NCI-H2081 (cell line): ENCODE measurements at places on chromosomes 1 and 21.
A peak's percentile ranks its signal among the peaks of the same experiment; 100 is the strongest.

GRCh38 chr1:52386458-52386857 is 17.8 kb downstream of the ORC1 start:
- DNase-seq, result no peak

DNA sequence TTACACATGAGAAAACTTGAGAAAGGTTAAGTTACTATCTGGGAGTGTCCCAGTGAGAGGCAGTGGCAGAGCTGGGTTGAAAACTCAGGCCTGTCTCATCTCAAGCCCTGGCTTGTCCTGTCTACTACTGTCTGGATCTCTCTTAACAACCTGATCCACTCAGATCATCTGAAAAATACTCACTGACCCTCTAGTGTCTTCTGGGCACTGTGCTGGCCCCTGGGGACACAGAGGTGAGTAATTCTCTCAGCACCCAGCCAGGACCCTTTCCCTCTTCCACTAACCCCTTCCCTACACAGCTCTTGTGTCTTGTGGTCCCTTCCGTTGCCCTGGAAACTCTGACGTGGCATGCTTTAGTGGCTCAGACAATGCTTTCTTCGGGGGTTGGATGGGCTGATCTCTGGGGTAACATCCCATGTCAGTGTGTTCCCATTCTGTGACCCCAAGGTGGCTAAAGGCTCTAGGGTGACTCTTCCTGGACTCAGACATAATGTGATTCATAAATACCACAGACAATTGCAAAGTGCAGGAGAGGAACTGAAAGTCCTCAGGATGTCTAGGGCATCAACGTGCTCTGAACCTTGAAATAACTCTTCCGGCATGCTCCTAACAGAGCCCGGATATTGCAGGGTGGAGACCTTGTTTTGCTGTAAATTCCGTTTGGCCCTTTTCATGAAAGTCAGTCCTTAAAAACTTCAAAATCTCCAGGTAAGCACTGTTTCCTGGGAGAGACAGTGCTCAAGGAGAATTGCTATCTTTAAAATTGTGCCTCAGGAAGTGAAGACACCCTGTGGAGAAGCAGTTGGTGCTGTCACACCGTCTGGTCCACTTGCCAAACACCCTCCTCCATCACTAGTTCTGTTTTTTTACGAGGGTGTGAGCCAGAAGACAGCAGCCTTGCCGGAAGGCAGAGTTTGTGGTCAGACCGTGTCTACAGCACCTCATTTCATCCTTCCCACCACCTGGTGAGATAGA is 4.0 kb downstream of the SHISAL2A start:
- DNase-seq, result no peak

DNA sequence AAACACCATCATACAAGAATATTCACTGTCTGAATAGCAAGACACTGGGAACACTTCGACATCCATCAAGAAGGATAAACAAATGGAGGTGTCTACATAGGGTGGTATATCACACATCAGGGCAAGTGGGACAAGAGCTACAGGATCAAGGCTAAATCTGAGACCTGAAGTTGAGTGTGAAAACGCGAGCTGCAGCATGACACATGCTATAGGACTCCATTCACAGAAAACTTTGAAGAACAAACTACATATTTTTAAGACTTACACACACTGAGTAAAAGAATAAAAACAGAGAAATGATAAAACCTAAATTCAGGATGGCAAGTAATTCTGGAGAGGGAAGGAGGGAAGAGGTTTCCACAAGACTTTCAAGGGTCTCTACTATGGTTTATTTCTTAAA is 2.1 kb downstream of the TTC39A start:
- no peak for DNase-seq

DNA sequence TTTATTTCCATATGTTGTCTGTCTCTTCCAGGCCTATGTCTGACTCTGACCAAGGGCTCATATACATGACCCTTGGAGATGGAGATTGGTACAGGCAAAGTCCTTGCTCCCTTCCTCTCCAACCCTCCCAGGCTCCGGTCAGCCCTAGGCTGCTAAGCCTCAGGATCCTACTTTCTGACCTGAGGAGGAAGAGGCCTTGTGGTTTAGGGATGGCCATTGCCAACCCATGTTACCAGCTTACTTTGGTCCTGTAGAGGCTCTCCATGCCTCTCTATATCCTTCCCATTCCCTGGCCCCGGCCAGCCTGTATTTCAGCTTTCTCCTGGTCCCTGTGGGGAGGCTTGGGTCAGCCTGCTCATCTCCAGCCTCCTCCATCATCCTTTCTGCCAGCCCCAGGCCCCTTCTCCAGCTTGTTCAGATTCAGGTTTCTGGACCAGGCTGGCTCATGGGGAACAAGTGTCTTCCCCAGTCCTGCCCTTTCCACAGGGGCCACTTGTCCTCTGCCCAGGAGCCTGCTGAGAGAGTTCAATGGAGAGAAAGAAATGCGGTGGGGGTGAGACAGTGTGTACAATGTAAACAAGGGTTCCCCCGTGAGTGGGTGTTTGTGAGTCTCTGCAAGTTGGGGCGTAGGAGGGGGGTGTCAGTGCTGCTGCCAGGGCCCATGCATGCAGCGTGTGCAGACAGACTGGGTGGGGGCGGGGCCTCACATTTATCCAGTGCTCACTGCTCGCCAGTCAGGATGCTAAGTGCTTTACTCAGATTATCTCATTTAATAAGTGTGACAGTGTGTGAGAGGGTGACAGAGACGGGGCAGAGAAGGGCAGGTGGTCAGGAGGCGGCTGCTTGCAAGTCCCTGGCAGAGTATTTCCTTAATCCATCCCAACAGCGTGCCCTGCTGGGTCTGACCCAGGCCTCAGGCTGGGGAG is 31.3 kb upstream of the FOXO6 start:
- no peak for DNase-seq

GRCh38 chr1:44238660-44239059 is 25.4 kb downstream of the DMAP1 start:
- no peak for DNase-seq

GRCh38 chr1:29824025-29824424 is 587.7 kb downstream of the PTPRU start:
- no peak for DNase-seq

DNA sequence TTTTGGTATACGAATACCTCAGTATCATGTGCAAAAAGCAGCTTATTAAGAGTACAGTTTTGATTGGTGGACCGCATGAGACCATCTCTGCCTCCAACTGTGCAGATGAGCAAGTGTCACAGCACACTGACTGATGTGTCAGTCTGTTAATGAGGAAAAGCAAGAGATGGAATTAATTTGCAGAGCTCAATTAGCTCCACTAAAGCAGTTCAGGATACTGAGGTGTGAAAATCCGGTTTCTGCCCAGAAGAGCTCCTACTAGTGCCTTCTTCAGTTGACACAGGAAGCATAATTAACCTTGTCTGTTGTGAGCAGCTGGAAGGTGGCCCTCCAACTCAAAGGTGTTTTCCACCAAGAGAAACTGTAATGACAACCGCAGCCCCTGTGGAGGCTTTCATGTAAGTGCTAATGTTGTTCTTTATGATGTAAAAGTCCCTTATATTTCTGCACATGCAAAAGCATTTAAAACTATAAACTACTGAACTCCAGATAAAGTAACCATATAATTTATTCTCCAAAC is 44.3 kb downstream of the PCNX2 start:
- no peak for DNase-seq

- DNase-seq, result no peak
Measured at GRCh38 chr1:41462680-41463004, 21.8 kb downstream of the EDN2 start.

DNA sequence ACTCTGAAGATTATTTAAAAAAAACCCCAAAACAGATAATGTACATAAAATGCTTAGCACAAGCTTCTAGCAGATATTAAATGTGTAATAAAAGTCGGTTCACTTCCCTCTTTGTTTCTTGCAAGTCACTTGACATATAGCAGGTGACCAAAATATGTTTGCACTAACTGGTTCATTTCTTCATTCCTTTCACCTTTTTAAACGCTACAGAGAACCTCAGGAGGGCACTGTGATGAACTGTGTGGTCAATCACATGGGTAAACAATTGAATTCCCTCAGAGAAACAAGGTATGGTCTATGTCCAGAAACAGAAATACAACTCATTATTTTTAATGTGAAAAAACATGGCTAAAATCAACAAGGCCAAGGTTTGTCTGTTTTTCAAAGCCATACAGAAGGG is 51.3 kb upstream of the BCL10 start:
- no peak for DNase-seq

GRCh38 chr1:240356568-240356967 is 255.4 kb downstream of the GREM2 start:
- DNase-seq, result no peak

GRCh38 chr1:97877307-97877706 is 43.5 kb downstream of the DPYD start:
- no peak for DNase-seq

GRCh38 chr1:25683731-25684130 is 67.1 kb downstream of the MAN1C1 start:
- no peak for DNase-seq

DNA sequence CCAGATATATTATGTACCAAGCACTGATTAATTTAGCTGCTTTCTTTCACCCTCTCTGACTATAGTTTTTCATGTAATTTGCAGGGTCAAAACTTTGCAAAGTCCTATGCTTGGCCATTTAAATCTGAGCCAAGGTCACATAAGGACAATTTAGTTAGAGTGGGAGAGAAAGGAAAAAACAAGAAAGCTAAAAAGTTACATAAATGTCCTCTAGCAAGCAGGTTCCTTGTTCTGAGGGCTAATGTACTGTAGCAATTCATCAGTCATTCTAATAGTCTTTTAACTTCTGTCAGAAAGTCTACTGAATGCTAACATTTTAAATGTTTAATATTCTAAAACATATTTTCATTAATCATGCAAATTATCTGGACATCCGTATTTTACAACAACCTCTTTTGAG is 68.3 kb downstream of the SAMSN1 start:
- DNase-seq, result no peak

GRCh38 chr1:212118167-212118871 is 82.8 kb downstream of the DTL start:
- DNase-seq, result no peak

- no peak for DNase-seq
Measured at GRCh38 chr1:43937179-43937865, 3.7 kb downstream of the ARTN start.

DNA sequence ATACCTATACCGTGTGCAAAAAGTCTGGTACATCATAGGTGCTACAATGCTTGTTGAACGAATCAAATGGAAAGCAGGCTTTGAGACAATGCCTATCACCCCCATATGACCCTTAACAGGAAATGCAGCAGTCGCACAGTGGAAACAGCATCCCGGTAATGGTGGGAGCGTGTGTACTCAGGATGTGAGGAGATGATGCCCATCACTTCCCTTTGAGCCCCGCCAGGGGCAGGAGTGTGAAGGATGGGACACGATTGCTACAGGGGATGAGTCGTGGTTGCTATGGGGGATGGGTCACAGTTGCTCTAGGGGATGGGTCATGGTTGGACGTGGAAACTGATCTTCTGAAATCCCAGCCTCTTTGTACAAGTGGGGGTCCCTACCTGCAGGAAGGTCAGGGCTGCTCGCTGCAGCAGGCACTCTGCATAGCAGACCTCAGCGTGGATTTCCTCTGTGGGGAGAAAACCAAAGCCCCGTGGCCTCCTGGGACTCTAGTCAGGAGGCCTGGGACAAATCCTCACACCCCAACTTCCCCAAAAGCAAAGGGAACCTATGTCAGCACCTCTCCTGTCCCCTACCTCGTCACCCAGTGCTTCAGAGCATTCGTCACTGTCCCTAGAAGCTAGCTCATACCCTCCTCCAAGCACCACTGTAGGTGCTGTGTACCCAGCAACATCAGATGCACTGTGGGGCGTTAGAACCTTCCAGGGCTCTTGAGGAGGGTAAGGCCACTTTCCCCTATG is 19.3 kb downstream of the TTC39A start:
- no peak for DNase-seq

DNA sequence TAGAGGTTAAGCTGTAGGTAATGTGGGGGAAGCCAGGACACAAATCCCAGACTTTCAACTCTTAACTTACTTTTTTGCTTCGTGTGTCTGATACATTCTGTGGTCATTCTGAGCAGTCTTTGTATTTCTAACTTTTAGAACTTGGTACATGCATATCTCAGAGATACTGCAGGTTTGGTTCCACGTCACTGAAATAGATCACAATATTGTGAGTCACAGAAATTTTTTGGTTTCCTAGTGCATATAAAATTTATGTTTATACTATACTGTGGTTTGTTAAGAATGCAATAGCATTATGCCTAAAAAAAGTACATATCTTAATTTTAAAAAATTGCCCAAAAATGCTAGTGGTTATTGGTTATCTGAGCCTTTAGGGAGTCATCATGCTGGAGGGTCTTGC is 3.2 kb downstream of the URB2 start:
- no peak for DNase-seq

DNA sequence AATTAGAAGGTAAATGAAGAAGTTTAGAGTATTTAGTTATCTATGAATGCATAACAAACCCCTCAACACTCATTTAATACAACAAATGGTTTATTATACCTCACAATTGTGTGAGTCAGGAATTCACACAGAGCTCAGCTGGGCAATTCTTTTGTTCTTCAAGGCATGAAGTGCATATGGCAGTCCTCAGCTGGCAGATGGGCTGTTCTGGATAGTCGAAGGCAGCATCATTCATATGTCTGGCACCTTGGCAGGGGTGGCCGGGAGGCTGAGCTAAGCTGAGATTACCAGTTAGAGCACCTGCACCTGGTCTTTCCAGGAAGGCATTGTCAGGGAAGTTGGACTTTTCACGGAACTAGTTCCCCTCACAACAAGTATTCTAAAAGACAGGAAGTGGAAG is 286.2 kb upstream of the DUSP10 start:
- peak; percentile 10 for DNase-seq

DNA sequence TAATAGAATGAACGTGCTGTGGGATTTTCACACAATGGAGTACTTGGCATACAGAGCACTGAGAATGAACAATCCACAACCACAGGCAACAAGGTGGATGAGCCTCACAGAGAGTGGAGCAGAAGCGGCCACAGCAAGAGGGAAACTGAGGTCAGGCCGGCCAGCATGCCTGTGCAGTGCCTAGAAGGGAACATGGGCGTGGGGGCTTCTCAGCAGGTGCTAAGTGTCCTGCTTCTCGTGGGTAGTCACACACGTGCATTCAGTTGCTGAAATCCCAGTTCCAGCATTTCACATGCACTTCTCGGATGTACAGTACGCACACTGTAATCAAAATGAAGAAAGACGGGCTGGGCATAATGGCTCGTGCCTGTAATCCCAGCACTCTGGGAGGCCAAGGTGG is 33.1 kb downstream of the WDR4 start:
- no peak for DNase-seq
